ENCODE measurements at places on chromosomes 6 and 20. TPM values are rescaled to one million over a fixed set of nuclear protein-coding genes. Genes with fewer than 3 reads are reported as not detected.

ISM1 gene
- total RNA-seq = 2.2 TPM

GRCh38 chr6:167712731-167713475, 113.8 kb upstream of the AFDN start:
- DNase-seq = no peak

- DNase-seq = no peak
Measured at GRCh38 chr20:44411757-44412401, 56.4 kb downstream of the HNF4A start.

DNA sequence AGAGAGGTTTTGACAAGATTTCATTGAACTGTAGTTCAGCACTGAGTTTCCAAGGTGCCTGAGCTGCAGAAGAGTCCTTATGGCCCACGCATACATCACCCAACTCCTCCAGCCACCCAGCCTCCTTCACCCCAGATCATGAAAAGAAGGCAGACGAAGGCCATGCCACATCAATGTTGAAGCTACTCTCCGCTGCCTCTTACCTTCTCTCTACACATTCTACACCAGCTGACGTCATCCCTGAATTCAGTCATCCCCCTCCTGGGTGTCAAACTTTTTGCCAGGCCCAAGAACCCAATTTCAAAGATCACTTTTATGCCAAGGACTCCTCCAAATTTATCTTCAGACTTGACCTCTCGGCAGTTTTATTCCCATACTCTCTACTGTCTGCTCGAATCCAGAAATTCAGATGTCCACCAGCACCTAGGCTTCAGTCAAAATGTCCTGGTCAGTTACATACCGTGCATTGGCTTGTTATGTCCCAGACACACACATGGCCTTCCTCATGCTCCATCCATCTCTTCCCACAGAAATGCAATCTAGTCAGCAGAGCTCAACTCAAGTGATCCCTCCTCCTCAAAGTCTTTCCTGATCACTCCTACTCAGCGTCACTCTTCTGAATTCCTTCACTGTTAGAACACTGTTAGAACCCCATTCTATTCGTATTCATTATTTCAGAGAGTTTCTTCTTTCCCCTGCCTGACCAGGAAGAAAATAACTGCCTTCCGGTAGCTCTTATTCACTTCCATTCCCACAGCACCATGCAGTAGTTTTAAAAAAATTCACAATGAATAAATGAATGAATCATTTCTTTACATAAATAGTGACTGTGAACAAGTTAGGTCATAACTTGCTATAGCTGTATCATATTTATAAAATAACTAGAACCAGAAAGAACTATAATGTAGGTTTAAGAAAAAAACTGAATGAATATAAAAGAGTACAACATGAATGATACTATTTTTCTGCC, 11.5 kb downstream of the ATXN1 start:
- DNase-seq = no peak

LGSN gene
- not detected for total RNA-seq

BPIFB2 gene
- not detected for total RNA-seq

- DNase-seq = no peak
Measured at GRCh38 chr6:135861189-135861588, 9.7 kb downstream of the PDE7B start.

- DNase-seq = no peak
Measured at GRCh38 chr6:166351715-166352285, 9.5 kb upstream of the SFT2D1 start.

DNA sequence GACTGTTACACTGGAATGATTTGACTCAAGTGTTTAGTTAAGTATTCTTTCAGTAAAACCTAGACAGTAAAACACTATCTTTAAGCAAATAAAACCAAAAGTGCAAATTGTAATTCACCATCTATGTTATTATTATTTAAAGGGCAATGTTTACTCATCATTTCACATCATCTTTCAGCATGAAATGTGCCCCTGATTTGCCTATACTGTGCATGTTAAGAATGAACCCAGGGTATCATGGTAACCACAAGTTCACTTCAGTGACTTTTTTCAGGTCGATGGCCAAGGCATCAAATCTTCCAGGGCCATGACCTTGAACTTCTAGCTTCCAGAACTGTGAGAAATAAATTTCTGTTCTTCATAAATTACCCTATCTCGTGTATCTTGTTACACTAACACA, 2.1 kb upstream of the HLA-DOB start:
- DNase-seq = no peak

PGC gene
- total RNA-seq = not detected

DNA sequence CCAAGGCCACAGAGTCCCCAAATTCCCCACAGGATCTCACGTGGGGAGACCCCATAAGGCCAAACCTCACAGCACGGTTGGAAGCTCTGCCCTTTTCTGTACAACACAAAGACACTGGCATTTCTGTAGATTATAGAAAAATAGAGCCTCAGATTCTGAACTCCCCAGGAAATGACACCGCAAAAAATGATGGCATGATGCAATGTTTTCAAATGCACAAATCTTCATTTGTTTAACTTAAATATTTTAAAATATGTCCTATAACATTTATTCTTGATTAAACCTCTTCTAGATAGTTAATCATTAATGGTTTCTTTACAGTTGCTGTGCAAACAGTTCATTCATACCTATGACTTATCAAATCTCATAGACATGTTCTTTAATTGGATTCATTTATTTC, 33.8 kb downstream of the SIM1 start:
- no peak for DNase-seq

- DNase-seq = no peak
Measured at GRCh38 chr6:160945516-160946177, 45.9 kb upstream of the MAP3K4 start.

TXLNB gene
- total RNA-seq = 60.4 TPM

GRCh38 chr6:72689107-72689954, 67.5 kb downstream of the KCNQ5 start:
- DNase-seq = no peak

CST1 gene
- total RNA-seq = not detected

DNA sequence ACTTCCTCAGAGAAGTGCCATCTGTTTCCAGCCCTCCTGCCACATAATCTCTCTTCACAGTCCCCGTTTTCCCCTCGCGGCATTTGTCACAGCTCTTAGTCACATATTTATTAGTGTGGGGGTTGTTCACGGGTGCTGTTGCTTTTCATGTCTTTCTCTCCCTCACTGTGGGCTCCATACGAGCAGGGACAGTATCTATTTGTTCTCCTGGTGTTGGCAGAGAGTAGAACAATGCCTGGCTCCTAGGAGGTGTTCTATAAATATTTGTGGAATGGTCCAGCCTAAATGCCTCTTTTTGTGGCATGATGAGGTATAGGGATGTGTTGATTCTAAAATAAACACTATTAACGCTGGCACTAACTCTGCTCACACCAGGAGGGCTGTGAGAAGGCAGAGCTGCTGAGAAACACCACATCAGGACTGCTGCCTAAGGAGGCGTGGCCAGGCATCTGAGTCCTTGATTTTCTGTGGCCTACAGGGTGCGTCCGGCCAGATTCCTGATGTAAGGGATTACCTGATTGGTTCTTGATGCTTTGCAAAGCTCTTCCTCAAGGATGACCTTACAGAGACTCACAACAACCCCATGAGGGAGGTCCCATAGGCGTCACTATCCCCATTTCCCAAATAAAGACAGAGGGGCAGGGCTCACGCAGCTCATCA, 219.8 kb upstream of the ARID1B start:
- DNase-seq = peak; percentile 63

- DNase-seq = no peak
Measured at GRCh38 chr6:133170602-133171001, 70.6 kb upstream of the EYA4 start.

DNA sequence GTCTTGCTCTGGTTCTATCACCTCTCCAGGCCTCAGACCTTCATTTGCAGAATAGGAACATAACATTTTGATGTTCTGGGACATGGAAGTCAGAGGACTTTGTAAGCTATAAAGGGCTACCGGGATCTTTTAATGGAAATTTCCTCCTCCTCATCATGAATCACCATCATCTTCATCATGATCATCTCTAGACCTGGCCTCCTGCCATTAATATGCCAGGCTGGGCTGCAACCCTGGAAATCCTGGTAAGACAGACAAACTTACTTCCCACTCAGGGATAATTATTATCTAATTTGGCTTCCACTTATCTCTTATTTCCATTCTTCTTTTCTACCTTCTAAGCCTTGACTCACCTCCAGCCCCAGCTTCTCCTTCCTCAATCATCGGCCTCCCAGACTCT, 41.0 kb upstream of the MRPS18A start:
- no peak for DNase-seq

GSTA3 gene
- total RNA-seq = not detected

DNA sequence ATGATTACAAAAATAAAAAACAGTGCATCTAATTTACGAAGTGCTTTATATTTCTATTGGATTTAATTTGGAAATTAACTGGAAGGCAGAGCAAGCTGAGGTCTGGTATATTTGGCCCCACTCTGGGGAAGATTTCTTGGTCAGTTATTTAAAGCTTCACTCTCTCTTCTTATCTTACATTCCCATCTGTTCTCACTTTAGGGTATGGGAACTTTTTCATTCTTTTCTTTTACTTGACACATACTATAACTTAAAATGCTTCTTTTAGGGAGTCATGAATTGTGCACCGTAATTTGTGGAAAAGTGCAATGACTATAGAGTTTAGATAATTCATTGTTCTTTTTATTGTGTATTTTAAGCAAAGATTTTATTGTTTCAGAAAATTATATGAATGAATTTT, 170.4 kb downstream of the BCKDHB start:
- no peak for DNase-seq

SAPCD1 gene
- 0.71 TPM for total RNA-seq

IPCEF1 gene
- total RNA-seq = 0.99 TPM

GRCh38 chr6:124487623-124488431, 474.4 kb upstream of the RNF217 start:
- DNase-seq = no peak

- no peak for DNase-seq
Measured at GRCh38 chr20:32252189-32252588, 25.3 kb upstream of the KIF3B start.

DNA sequence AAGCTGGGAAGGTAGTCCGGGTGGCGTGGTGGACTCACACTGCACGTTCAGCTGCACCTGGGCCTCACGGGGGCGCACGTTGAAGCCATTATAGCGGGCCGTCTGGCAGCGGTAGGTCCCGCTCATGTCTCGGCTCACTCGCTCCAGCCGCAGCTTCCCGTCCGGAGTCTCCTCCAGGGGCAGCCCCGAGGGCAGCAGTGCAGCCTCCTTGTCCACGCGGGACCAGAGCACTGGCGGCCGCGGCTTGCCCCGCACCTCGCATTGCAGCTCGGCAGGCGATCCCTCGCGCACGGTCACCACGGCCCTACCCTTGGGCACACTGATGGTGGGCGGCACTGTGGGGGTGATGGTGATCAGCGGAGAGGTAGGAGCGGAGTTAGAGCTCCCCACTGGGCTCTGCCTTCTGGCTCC, 47.6 kb downstream of the MDGA1 start:
- DNase-seq = no peak

DNA sequence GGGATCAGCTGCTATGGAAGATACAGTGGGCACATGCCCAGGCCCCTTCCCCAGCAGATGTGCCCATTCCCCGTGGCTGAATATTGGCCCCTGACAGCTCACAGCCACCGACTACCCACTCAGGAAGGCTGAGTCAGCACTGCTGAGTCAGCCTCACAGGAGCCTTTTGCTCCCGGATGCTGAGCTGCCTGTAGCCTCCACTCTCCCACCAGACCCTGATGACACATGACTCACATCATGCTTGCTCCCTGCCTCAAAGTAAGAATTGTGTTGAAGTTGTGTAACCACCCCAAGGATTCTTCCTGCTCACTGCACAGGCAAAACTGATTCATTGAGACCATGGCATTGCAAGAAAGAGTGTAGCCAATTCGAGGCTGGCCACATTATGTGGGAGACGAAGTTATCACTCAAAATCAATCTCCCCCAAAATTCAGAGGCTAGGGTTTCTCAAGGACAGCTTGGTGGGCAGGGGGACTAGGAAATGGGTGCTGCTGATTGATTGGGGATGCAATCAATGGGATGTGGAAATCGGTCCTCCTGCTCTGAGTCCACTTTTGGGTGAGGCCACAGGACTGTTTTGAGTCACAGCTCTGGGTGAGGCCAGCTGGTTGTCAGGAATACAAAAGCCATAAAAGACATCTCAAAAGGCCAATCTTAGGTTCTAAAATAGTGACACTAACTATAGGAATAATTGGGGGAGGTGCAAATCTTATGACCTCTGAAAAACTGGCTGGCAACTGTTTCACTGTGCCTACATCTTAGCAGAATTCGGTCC, 556.6 kb upstream of the CDH4 start:
- DNase-seq = no peak

DNA sequence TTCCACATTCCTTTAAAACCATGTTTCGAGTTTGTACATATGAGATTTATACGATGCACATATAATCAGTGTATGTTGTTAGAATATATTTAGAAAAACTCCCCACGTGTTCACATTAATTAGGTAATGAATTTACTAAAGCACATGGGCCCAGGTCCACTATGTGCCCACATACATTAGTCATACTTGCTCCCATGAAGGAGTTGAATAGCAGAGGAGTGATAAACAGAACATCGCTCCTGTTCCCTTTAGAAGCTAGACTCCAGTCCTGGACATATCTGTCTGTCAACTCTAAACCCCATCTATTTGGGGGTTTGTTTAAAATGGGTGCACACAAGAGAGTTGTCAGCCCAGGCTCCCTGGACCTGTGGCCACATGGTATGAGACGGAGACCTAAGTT, 108.1 kb upstream of the TIAM2 start:
- no peak for DNase-seq

DNA sequence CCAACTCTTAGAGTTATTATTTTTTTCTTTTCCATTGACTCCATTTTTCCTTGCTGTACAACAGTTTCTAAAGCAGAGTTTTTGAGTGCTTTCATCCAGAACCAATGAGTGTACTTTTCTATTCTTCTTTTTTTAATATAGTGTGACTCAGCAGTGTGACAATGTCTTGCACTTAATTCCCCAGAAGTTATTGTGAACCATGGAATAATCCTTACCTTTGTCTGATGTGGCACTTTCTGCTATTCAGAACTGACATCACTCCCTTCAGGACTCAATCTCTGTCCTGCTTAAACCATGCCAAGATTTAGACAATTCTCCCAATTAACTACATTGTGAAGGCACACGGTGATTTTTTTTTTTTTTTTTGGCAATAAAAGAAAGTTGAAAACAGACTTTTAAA, 41.5 kb downstream of the GRIK2 start:
- DNase-seq = no peak

MYLK4 gene
- total RNA-seq = 1.6 TPM

DNA sequence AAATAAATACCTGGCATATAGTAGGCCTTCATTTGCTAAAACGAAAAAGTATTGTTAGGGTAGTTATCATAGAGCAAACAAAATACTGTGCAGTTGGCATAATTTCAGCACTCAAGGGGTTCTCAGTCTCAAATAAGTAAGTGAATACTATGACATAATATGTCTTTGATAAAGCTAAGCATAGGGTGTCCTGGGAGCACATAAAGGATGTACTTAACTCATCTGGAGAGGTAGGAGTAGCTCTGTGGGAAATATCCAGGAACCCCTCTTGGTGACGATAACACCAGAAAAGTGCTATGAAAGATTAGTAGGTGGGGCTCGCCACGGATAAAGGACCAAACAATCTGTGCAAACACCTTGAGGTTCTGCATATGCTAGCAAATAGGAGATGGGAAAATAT, 23.2 kb downstream of the VNN1 start:
- no peak for DNase-seq

TREM2 gene
- 1.1 TPM for total RNA-seq
